ENCODE measurements at places on chromosomes 4 and X.
A peak's percentile ranks its signal among the peaks of the same experiment; 100 is the strongest.

DNA sequence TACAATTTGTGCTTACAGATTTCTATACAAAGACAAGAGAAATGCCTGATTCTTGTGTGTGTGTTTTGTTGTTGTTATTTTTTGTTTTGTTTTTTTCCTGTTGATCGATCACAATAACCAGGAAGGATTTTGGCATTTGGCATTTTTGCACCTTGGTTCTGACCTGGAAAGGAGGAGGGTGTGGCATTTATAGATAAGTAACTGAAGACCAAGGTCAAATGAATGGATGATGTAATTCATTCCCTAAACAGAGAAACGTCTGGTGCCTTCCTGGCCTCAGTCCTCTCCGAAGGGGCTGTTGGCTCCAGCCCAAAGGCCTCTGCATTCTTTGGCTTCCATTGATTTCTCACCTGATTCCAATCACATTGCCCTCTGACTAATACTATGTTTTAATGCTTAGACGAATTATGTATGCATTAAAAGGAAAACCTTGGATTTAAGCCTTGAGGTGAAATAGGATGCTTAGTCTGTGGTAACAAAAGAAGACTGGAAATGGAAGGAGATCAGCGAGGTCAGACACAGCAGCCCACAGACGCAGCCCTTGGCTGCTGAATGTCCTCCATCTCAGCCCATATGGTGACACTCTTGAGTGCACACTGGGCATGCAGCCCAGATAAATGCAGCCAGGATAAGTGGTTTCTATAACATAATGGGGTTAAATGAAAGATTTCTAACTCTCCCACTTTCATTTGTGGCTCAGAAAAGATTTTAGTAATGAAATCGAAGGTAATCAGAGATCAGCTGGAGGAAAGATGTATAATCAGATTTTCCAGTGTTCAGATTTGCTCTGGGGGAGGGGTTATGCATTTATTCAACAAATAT, 60.5 kb upstream of the TRIM2 start:
- DNase-seq = no peak

DNA sequence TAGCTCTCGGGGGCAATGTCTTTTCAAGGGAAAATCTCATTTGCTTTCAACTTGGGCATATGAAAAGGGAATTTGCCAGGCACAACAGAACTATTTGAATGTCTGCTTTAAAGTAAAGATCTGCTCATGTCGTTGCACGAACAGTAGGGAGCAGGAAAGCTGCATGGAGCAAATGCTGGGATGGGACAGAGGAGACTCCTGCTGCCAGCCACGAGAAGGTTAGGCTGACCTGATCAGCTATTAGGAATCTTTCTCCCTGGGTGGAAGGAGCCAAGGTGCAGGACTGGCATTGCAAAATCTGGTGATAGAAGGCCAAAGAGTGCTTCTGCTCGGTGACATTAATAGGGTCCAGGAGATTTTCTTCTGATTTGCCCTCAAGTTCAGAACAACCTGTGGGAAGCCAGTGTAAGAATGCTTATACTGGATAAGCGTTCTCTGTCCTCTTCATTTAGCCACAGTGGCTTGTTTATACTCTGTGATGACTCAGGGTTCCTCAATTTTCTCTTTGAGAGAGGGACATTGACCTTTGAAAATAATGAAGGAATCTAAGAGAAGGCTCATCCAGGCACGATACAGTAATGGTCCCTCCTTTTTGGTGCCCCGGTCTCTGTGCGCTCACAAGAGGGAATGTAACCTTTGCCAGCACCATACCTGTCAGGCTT, 22.9 kb downstream of the FHL1 start:
- DNase-seq = no peak

DNA sequence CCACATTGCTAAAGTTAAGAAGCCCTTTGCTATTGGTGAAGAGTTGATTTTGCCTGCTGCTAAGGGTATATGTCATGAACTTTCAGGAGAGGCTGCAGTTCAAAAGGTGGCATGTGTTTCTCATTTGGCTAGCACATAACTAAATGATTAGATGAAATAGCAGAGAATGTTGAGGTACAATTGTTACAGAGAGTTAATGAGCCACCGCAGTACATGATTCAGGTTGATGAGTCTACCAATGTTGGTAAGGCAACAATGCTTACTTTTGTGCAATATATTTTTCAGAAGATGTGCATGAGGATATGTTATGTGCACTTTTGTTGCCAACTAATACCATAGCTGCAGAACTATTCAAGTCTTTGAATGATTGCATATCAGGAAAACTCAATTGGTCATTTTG, 21.1 kb upstream of the CXCL2 start:
- no peak for DNase-seq

GRCh38 chr4:179328627-179329026, 1886.4 kb upstream of the AGA start:
- no peak for DNase-seq

- DNase-seq = no peak
Observed at GRCh38 chrX:23765449-23765848, 17.5 kb upstream of the SAT1 start.

GRCh38 chr4:55475394-55476243, 71.1 kb downstream of the CLOCK start:
- peak; percentile 26 for DNase-seq

Data from activated CD4-positive, alpha-beta T cell treated with anti-CD3 and anti-CD28 coated beads for 36 hours (primary cell).